ENCODE measurements at places on chromosomes 12 and 14.
A peak's percentile ranks its signal among the peaks of the same experiment; 100 is the strongest.

GRCh38 chr12:89153341-89153740, 199.0 kb downstream of the DUSP6 start:
- DNase-seq, result no peak

DNA sequence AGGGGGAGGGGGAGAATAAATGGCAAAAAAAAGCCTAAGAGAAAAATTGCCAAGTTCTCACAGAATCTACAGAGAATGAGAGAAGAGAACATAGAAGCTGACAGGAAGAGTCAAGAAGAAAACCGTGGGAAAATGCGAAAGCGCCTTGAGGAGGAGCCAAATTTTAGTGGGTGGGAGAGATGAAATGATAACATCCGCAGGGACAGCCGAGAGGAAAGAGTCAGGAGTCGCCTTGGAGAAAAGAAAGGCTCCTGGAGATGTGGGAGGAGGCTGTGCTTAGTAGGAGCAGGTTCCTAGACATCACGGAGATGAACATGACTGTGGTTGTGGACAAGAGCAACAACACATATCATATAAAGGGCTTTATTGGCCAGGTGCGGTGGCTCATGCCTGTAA, 49.4 kb downstream of the PHLDA1 start:
- DNase-seq, result peak; percentile 91

GRCh38 chr14:30995689-30996088, 29.8 kb upstream of the AP4S1 start:
- DNase-seq, result no peak

DNA sequence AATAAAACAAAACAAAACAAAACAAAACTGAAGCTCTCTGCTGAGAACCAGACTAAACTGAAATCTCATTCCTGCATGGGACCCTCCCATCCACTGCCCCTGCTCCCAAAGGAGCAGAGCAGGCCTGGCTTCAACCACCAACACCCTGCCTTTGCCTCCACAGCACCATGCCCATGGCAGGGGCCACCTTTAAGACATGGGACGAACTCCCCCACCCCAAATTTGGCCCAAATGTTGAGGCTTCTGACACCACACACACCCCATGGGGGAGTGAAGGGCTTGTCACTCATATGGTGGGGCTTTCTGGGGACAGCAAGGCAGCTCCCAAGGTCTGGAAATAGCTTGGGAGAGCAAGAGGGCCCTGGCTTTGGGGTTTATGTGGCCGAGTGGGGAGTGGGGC, 177.2 kb downstream of the KIF26A start:
- DNase-seq, result no peak

GRCh38 chr12:18171571-18171970, 81.6 kb upstream of the RERGL start:
- no peak for DNase-seq

GRCh38 chr14:101088714-101089113, 185.2 kb upstream of the RTL1 start:
- no peak for DNase-seq

GRCh38 chr12:7994731-7995205, 37.7 kb upstream of the FOXJ2 start:
- DNase-seq, result peak; percentile 28

DNA sequence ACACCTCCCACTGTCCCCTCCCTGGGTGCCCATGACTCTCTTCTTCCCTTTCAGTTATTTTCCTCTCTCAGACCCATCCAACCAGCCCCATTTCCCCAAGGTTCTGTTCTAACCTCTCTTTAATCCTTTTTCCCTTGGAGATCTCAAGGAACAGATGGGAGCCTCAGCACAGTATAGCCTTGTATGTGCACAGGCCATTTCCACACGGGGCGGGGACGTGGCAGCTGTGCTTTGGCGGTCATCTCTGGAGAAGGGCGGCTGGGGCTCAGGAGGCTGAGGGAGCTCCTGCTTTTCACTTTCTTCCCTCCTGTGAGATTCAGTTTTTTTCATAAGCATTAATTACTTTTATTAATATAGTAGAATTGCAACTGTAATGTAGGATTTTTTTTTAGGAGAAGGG, 212.2 kb downstream of the ZFP36L1 start:
- no peak for DNase-seq

DNA sequence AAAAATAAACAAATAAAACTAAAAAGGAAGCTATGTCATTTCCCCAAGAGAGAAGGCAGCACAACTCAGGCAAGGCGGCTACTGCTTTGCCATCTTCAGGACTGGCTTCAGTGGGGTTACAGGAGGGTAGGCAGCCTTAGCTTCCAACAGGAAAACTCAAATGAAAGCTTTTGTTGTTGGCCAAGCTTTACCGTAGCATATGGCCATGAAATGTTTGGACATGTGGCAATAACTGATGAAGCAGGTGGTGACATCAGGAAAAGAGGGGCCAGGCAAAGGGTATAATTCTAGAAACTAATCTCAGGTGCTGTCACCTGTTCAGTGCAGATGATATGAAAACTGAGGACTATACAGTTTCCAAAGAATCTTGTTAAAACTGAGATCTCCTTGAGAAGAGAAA, 22.8 kb upstream of the NPFF start:
- DNase-seq, result no peak

DNA sequence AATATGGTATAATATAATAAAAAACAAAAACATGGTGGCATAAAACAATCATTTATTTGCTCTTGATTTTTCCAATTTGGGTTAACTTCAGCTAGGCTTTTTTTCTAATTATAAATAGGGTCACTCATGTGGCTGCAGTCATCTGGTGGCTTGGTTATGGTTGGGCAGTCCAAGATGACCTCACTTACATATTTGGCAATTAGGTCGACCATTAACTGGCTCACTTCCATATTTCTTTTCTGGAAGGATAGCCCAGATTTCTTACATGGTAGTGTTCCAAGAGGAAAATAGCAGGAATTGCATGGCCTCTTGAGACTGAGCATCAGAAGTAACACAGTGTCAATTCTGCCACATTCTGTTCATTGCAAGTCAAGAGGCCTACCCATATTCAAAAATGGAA, 153.4 kb downstream of the FUT8 start:
- DNase-seq, result no peak

DNA sequence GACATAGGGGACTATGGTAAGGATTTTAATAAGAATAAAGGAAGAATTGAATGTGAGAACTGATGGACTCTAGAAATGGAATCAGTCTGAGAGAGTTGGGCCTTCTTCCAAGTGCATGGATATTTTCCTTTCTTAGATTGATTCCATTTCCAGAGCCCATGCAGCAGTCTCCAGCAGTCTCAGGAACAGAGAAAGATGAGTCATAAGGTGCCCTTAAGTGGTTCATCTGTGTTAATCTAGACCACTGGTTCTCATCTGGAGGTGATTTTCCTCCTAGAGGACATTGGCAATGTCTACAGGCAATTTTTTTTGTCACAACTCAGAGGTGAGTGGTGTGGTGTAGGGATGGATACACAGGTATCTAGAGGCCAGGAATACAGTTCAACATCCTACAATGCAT, 25.9 kb downstream of the TRIM9 start:
- no peak for DNase-seq

DNA sequence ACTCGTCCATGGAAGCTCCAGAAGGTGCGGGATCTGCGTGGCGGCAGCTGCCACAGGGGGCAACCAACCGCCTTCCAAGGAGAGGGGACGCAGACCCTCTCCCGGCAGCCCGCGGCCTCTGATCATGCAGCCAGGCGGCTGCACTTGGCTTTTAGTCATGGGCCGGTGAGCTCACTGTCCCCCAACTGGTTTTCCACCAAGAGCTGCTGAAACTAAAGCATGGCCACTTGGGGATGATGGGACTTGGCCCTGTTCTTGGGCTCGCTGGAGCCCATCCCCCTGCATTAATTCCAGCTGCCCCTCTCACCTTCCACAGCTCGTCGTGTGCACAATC, 39.1 kb downstream of the CCDC85C start:
- DNase-seq, result no peak

- DNase-seq, result peak; percentile 99
These were observed 10.8 kb downstream of the BHLHE41 start for GRCh38 chr12:26113853-26114719.

DNA sequence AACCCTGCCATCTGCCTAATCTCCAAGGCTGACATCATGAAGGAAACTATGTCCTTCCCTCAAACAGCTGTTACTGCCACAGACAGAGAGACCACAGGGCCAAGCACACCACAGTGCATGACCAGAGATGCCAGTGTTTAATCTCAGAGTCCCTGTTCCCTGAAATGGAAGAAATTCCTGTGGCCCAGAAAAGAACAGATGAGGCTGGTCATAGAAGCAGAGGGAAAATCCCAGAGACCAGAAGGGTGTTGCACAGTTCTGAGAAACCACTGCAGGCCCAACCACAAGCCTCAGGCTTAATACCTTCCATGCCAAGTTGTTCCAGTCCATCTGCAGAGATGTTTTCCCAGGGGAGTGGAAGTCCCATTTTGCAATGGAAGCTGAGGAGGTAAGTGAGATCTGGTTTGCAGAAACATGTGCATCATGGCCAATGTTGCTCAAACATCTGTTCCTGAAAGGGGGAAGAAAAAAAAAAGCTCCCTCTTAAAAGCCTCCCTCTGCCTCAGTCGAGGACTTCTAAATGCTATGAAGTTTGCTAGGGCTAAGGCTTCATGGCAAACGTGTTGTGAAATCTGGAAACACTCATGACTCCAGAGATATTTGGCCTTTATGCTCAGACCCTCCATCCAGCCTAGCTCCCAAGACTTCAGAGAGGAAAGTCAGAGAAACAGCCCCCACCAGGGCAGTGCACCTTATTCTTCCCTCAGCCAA, 98.6 kb downstream of the SCARB1 start:
- no peak for DNase-seq

DNA sequence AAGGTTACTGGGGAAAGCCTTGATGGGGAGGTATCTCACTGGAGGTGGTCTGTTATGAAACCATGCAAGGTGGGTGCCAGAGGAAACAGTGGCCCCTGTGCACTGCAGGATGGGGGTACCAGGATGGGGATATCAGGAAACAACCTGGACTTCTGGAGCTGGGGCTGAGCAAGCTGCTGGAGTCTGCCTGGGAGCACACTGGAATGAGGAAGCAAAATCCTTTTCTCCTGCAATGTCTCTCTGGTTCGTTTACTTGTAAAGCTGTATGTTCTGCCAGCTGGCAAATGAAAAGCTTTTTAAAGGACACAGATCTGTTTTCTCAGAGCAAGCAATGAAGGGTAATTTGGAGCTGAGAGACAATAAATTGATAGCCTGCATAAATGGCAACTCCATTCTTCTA, 23.2 kb upstream of the SERPINA1 start:
- no peak for DNase-seq

- DNase-seq, result peak; percentile 52
These were observed 235.0 kb downstream of the ATP23 start for GRCh38 chr12:58176296-58176869.

DNA sequence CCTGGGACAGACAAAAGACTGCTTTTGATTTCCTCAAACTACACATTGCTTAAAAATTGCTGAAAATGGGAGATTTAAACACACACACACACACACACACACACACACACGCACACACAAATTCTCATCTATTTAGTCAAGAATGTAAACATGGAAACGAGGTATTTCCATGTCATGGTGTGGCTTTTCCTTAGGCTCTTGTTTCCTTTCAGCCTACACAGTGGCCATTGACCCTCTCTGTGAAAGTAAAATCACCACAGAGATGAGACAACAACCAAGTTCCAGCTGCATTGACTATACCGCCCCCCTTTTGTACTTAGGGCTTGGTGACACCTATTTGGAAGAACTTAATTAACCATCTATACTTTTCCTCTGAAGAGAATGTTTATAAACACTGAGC, 41.9 kb downstream of the TTC8 start:
- DNase-seq, result no peak

- no peak for DNase-seq
These were observed 83.9 kb downstream of the ZFP36L1 start for GRCh38 chr14:68709007-68709406.

DNA sequence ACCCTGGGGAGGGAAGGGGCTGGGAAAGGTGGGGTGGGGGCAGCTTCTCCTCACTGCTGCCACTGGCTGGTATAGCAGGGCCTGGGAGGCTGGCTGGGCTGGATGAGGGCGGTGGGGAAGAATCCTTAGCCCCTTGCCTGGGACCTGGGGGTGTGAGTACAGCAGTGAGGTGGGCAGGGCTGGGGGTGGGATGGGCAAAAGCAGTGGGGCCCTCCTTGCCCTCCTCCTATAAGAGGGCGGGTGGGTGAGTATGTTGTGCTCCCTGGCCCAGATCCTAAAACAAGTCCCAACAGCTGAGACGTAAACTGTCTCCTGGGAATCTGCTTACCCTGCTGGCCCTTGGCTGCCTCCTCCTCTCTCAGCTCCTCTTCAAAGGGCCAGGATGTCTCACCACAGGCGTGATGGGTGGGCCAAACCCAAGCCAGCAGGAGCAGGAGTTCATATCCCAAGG, 2.2 kb downstream of the NCKAP5L start:
- DNase-seq, result no peak

GRCh38 chr14:68781161-68782021, 11.5 kb downstream of the ZFP36L1 start:
- DNase-seq, result no peak

DNA sequence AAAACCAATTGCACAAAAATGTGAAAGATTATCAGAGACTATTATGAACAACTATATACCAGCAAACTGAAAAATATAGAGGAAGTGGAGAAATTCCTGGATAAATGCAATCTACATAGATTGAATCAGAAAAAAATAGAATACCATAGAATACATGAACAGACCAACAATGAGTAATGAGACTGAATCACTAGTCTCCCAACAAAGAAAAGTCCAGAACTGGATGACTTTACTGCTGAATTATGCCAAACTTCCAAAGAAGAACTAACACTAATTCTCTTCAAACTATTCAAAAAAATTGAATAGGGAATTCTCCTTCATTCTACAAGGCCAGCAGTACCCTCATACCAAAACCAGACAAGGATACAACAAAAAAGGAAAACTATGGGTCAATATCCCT, 60.6 kb downstream of the GUCY2C start:
- no peak for DNase-seq

DNA sequence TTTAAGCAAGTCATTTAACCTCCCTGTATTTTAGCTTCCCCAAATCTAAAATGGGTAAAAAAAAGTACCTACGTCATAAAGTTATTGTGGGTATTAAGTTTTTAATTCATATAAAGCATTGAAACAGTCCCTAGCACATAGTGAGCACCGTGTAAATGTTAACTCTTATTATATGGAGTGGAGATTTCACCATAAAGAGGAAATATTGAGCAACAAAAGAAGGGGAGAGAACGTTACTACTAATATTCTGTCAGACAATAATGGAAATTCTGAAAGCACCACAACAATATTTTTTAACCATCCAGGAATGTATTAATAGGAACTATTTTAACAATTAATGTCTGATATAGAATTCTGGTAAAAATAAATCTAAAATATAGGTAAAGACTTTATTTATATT, 7.8 kb upstream of the CD163L1 start:
- no peak for DNase-seq

DNA sequence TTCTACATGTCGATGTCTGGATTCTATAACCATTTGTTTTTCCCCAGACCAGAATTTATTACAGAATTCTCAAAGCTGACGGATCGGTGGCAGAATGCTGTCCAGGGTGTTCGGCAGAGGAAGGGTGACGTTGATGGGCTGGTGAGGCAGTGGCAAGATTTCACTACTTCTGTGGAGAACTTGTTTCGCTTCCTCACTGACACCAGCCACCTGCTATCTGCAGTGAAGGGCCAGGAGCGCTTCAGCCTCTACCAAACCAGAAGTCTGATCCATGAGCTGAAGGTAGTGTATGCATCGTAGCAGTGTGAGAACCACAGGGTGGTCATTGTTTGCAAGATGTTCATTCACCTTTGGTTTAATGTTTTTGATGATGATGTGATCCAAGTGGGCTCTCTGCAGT, 124.0 kb downstream of the ESR2 start:
- no peak for DNase-seq

GRCh38 chr12:57044889-57045288, 5.0 kb downstream of the MYO1A start:
- no peak for DNase-seq

GRCh38 chr14:90569606-90570387, 173.0 kb downstream of the CALM1 start:
- DNase-seq, result no peak
